ENCODE measurements at places on chromosomes 13 and 19.

DNA sequence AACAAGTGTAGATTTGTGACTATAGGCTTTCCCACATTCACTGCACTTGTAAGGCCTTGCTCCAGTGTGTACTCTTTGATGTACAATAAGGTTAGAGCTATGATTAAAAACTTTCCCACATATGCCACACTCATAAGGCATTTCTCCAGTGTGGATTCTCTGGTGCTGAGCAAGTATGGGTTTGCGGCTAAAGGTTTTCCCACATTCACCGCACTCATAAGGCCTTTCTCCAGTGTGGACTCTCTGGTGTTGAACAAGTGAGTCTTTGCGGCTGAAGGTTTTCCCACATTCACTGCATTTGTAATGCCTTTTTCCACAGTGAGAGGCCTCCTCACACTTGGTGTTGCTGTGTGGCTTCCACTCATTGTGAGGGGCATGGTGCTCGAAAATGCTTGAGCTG, 3.7 kb downstream of the ZNF772 start:
- DNase-seq = no peak

DNA sequence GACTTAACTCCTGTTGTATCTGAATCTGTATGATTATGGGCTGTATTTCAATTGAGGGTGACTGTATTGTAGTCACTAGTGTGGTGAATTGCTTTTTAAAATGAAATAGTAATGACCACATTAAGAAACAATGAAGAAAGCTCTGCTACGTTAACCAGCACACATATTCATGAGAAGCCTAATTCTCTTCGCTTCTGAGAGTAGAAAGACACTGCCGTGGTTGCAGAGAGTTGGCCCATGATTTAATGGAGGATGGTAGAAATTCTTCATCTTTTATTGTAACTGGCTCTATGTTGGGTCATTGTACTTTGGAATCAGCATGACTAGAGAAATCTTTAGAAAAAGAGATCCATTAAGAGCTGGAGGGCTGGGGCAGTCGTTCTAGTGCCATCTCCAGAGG, 451.5 kb downstream of the PCDH17 start:
- DNase-seq = no peak

DNA sequence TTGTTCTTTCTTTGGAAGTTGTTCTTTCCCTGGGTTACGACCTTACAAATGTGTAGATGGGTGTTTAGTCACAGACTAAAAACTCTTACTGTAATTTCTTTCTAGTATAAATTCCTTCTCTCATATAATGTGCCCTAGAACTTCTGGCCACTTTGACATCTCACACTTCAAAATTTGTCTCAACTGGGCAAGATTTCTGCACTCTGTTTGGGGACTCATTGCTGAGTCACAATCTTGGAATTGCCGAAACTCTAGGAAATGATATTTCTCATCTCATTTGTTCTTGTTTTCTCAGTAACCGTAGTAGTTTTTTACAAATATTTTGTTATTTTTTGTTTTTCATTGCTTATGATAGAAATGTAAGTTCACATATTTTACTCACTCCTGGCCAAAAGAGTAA, 2523.2 kb upstream of the PCDH20 start:
- no peak for DNase-seq

DNA sequence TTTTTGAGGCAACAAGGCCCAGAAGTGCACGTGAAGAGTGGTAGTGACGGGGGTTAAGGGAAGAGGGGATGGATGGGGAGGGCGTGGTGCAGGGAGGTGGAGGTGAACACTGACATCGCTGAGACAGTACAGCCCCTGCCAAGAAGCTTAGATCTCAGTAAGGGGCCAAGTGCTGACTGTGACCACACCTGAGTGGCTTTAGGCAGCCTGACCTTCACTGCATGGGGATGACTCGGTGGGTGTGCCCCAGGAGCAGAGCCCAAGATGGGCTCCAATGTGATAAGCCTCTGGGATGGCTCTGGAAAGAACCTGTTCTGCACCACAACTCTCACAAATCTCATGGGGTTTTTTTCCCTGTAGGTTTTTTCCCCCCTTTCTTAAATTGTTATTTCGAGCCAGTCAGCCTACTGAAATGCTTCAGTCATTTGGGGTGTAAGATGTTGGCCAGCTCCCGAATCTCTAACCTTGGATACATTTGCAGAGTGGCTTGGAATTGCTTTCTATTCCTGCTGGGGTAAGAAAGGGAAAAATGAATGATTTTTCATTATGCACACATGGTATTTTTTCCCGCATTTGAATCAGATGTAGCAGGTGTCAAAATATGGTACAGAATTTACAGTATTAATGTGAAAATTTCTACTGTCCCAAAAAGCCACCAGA, 165.0 kb downstream of the TM9SF2 start:
- DNase-seq = no peak

- no peak for DNase-seq
Observed at GRCh38 chr13:114097212-114097892, 35.1 kb downstream of the RASA3 start.

DNA sequence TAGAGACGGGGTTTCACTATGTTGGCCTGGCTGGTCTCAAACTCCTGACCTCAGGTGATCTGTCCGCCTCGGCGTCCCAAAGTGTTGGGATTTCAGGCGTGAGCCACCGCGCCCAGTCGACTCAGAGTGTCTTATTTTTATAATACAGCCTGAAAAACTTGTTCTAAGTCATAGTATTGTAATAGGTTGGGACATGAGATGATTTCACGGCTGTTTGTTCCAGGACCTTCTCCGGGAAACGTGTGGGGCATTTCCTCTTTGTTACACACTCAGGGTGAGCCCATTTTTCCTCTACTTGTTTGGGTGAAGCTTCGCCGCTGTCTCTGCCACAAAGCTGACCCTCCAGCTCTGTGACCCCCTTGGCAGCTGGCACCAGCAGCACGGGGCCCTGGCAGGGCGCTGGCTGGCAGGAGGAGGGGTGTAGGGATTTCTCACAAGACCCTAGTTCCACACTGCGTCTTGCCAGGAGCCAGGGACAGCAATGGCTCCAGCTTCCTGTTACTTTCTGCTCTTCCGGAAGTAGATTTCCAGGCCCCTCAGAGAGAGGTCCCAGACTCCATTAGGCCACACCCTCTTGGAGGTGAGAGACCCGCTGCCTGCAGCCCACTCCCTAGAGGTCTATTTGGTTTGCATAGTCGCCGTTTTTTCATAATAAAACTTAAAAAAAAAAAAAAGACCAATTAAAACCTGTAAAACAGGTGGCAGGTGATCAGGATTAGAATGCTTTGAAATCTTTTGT, 15.6 kb downstream of the FGF21 start:
- DNase-seq = no peak

DNA sequence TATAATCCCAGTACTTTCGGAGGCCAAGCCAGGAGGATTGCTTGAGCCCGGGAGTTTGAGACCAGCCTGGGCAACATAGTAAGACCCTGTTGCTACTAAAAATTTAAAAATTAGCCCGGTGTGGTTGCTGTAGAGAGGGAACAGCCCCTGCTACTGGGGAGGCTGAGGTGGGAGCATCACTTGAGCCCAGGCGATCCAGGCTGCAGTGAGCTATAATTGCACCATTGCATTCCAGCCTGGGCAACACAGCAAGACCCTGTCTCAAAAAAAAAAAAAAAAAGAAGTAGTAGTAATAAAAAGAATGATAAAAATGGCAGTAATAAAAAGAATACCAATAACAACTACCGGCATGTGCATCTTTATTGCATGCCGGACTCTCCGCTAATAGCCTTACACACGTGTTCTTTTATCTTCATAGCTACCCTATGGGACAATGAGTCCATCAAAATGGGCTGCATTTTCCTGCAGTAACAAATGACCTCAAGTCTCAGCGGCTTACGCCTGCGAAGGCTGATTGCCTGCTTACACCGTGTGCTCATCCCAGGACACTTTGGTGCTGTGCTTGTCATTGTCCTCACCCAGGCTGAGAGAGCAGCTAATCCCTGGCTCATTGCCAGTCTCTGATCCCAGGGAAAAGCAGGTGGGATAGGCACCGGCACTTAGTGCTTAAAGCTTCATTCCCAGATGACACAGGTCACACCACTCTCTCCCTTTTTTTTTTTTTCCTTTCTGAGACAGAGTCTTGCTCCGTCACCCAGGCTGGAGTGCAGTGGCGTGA, 14.4 kb upstream of the SYCN start:
- no peak for DNase-seq

DNA sequence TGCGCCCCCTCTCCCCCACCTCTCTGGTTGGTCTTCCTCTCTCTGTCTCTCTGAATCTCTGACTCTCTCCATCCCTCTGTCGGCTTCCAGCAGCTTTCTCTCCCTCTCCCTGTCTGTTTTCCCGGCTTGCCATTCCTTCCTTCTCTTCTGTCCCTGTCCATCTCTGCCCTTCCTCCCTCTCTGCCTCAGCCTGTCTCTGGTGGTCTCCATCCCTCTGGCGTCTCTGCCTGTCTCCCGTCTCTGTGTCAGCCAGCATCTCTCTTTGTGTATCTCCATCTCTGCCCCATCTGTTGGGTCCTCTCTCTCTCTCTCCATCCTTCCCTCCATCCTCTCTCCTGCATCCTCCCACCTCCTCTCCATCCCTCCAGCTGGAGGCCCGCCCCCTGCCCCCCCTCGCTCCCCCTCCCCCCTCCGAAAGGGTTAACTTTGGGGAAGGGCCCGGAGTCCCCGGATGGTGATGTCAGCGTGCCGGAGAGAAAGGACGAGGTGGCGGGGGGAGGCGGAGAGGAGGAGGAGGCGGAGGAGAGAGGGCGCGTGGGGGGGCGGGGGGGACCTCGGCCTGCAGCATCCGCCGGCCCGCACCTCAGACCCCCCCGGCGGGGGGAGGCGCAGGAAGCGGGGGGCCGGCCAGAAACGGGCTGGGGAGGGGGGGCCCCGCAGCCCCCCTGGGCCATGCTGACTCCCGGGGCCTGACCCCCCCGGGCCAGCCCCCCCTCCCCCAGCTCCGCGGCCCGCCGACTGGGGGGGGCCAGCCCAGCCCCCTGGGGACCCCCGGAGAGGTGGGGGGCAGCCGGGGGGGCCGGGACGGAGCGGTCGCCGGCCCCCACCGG, at the start of gene BRSK1:
Gene BRSK1 (plus strand): TSS at position 450 of the 830 bp plus-strand sequence. CDS start 446 bp downstream, outside the sequence.
- peak; percentile 42 for DNase-seq

DNA sequence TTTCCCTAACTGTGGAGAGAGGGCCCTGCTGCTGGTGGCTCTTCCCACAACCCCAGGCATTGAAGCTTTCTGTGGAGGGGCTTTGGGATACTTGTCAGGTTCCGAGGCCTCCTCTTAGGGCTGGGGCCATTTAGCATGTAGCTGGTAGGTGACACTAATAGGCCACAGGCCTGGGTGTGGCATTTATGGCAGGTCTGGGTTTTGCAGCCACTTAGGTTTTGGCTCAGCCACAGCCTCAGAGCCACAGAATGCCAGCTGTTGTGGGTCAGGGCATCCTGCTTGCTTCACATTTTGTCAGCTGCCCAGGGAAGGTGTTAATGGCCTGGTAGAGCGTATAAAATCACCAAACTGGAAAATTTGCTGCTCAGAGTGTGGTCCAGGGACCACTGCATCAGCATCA, 15.7 kb downstream of the FAM124A start:
- no peak for DNase-seq

DNA sequence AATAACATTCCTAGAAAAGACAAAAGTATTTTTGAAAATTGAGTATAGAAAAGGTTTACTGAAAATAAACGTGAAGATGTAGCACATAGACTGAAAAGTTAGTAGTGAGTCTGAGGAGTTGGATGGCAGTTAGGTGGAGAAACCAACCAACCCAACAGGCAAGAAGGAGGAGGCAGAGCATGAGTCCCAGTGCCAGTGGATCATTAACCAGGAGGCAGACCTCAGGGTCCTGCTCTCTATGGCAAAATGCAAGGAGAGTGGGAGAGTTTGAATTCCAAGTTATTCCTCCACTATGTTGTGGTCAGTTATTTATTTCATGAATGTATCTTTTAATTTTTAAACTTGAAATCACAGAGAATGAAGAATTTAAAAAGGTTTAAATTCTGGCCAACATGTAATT, 446.4 kb downstream of the GPC6 start:
- no peak for DNase-seq

GRCh38 chr13:111178402-111178801, 63.3 kb downstream of the ARHGEF7 start:
- DNase-seq = no peak

GRCh38 chr19:39207293-39207836, 3.3 kb upstream of the SYCN start:
- no peak for DNase-seq

- DNase-seq = no peak
Observed at GRCh38 chr19:10625003-10625761, at the start of gene SLC44A2. Gene SLC44A2 (plus strand): TSS chr19:10625553. CDS start chr19:10625634, 81 bp downstream.

DNA sequence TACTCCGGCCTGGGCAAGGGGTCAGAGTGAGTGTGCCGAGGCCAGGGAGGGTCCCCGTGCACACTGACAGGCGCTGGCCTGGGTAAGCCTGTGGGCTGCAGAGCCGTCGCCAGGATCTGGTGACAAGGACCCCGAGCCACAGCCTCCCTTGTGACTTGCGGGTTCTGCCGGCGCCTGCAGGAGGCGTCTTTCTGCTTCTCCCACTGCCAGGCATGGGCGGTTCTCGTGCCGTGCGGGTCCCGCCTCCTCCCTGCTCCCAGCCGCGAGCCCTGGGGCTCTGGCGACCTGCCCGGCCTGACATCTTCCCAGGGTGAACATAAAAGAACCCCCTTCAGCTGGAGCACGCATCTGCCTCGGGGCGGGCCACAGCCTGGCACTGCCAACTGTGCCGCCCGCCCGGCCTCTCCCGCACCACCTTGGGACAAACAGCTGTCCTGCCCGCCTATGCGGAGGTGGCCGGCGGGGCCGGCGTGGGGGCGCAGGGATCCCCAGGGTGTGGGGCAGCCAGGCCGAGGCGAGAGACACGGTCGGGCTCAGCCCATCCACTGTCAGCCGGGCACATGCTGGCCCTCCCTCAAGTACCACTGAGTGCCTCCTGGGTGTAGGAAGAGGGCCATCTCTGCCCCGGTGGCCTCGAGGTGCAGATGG, 1.5 kb upstream of the HCN2 start:
- peak; percentile 59 for DNase-seq

DNA sequence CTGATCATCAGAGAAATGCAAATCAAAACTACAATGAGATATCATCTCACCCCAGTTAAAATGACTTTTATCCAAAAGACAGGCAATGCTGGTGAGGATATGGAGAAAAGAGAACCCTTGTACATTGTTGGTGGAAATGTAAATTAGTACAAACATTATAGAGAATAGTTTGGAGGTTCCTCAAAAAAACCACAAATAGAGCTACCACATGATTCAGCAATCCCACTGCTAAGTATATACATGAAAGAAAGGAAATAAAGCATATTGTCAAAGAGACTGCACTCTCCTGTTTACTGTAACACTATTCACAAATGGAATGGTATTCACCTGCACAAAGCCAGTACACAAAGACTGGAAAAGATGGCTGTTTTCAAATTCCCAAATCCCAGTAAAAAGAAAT, 1233.7 kb downstream of the PCDH17 start:
- DNase-seq = no peak

DNA sequence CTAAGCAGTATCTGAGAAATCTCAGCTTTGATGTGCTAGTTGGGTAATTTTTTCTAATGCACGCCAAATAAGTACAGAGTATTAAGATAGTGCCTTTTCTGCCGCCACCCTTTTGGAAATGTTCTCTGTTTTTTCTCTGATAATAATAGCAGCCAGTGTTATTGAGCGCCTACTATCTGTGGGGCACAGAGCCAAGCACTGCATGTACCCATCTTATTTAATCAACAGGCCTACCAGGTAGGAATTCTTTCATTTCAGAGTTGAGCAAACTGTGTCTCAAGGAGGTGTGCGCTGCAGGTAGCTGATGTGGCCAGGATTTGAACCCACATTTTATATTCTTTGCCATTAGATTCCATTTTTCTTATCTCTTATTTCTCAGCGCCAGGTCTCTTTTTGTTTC, 1.4 kb downstream of the EPN1 start:
- no peak for DNase-seq

- DNase-seq = no peak
Observed at GRCh38 chr13:94433055-94433961, 46.2 kb downstream of the DCT start.

GRCh38 chr13:21742096-21742495, 71.2 kb downstream of the FGF9 start:
- DNase-seq = no peak
